ENCODE measurements at places on chromosomes 11 and 22.
A peak's percentile ranks its signal among the peaks of the same experiment; 100 is the strongest.

DNA sequence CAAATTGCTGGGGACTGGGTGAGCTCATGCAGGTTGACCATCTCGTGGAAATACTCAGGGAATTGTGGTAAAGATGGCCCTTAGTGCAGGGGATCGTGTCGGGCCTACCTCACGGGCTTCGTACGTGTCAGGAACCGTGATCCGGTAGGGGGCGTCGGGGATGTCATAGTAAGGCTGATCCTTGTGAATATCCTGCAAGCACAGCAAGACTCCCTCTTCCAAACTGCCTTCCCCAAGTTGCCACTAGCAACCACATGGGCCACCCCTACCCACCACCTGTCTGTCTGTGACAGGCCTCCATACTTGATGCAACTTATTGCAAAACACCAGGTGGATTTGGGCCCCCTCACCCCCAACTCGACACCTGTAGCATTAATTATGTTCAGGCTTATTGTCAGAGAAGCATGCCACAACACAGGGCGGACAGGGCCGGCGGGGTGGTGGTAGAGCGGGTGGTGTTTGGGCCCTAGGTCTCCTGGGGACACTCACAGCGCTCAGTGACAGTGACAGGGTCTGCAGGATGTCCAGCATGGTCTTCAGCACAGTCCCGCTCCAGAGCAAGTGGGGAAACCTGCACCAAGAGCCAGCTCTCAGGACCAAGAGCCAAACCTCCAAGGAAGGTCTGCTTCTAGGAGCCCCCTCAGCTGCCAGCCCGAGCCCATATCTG, 22.6 kb upstream of the SERPIND1 start:
- DNase-seq, result no peak

DNA sequence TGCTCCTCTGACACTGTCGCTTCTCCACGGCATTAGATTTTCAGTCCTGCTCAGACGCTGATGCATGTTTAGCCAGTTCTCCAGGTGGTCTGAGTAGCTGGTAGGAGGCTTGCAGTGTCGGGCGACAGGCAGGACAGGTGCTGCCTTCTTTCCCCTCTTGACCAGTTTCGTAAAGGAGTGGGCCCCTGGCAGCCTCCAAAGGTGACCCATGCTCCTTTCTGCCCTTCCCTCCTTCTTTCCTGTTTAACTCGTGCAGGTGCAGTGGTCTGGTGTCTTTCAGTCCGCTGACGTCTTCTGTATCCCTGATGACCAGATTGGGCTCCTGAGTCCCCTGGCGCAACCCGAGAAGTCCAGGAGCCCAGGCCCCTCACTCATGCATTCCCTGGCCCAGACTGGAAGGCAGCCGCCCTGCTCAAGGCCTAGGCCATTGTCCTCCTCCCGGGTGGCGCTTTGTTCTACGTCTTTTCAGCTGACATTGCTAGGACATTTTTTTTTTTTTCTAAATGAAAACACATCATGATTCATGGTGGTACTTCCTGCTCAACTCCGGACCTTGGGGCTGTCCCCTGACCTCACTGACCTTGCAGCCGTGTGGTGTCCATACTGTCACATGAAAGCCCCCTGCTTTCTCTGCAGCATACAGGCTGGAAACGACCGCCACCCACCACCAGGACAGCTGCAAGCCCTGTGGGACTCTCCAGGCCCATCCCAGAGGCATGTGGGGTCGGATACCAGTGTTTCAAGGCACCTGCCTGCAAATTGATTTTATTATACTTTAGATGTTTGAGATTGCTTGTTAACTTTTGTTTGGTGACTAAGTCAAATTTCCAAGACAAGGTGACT, 25.5 kb upstream of the TXNRD2 start:
- no peak for DNase-seq

- no peak for DNase-seq
Measured at GRCh38 chr11:46281371-46281831, 3.9 kb downstream of the CREB3L1 start.

DNA sequence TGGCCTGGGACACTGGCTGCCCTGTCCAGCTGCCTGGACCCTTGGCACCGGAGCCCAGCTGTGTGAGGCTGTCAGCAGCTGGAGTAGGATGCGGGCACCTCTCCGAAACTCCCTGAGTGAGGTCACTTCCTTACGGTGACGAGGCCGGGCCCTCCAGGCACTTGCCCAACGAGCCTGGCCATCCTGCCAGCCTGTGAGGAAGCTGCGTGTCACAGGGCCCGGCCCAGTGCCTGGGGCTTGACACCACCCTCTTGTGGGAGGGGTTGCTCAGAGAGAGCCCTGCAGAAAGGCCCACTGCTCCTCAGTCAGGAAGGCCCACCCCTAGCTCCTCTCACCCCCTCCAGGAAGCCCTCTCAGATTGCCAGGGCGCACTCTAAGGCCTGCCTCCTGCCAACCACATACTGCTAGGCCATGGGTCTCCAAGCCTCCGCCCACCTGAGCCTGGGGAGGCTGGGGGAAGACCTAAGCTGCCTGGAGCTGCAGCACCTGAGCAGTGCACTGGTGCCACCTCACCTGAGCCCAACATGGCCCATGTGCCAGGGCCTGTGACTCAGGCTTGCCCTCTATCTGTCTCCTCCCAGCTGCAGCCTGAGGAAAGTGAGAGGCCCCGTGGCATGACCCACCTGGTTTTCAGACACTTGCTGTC, 4.3 kb upstream of the PHLDA2 start:
- DNase-seq, result no peak

GRCh38 chr22:31291481-31292235, 630 bp downstream of the PIK3IP1 start:
- no peak for DNase-seq

GRCh38 chr22:31818481-31819392, 64.9 kb downstream of the DEPDC5 start:
- no peak for DNase-seq

DNA sequence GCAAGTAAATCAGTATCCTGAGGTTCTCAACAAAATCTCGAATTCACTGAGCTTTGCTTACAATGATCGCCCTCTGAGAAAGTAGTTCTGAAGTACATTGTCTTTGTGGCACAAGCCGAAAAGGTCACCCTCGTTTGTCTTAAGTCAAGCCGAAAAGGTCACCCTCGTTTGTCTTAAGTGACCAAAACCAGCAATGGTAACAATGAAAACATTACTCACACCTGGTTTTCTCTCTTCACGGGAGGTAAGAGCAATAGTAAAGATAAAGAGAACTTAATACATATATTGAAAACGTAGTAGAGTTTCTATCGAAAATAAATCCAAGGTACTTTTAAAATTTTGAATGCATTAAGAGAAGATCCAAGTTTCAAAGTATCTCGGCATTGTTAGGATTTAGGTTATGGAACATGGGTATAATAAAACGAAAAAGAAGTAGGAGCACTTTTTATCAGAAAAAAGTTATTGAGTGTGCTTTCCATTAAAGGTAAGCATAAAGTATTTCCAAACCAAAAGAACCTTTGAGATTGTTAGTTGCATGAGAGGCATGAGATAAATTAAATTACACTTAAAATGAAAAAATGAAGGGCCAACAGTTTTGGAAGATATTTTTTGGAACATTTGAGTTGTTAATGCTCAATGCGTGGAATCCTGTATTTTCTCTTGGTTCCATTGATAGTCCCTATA, 1.2 kb downstream of the BARX2 start:
- no peak for DNase-seq

DNA sequence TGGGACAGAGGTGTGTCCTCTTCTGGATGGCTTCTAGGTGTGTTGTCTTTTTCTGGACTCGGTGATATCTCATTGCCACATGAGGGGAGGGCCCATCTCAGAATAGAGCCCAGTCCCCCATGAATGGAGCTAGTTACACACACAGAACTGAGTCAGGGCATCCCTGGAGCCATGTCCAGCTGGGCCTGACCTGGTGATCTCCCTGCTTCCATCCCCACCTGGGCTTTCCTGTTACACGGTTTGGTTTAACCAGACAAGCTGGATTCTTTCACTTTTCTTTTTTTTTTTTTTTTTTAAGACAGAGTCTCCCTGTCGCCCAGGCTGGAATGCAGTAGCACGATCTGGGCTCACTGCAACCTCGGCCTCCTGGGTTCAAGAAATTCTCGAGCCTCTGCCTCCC, 6.1 kb upstream of the A4GALT start:
- no peak for DNase-seq

GRCh38 chr11:2731130-2732125, 31.6 kb upstream of the KCNQ1OT1 start:
- no peak for DNase-seq

DNA sequence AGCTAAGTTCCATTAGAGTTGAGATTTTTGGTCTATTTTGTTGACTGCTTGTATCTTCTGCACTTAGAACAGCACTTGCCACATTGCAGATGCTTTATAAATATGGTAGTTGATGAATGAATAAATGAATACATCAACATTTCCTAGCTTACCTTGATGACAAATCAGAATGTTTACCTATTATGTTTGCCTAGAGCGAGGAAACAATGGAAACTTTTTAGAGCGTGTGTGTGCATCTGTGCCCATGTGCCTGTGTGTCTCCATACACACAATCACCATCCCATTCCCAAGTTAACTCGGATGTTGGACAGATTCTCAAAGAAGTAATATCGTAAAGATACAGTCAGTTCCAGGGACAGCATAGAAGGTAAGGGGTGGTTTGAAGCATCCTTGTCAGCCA, 139.1 kb downstream of the DBX1 start:
- DNase-seq, result no peak

DNA sequence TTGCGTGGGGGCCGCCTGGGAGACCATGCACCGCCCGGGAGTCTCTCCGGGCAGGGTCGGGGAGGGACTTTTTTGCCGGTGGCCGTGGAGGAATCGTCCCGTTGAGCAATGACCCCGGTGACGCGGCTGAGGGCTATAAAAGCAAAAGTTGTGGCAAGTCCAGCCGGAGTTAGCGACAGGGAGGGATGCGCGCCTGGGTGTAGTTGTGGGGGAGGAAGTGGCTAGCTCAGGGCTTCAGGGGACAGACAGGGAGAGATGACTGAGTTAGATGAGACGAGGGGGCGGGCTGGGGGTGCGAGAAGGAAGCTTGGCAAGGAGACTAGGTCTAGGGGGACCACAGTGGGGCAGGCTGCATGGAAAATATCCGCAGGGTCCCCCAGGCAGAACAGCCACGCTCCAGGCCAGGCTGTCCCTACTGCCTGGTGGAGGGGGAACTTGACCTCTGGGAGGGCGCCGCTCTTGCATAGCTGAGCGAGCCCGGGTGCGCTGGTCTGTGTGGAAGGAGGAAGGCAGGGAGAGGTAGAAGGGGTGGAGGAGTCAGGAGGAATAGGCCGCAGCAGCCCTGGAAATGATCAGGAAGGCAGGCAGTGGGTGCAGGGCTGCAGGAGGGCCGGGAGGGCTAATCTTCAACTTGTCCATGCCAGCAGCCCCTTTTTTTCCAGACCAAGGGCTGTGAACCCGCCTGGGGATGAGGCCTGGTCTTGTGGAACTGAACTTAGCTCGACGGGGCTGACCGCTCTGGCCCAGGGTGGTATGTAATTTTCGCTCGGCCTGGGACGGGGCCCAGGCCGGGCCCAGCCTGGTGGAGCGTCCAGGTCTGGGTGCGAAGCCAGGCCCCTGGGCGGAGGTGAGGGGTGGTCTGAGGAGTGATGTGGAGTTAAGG, at the start of gene NEAT1:
TSS of gene NEAT1 (plus strand) at position 166 of the 883 bp plus-strand sequence.
- peak; percentile 81 for DNase-seq

- DNase-seq, result no peak
Measured at GRCh38 chr11:61347916-61348461, 13.7 kb downstream of the CYB561A3 start.

DNA sequence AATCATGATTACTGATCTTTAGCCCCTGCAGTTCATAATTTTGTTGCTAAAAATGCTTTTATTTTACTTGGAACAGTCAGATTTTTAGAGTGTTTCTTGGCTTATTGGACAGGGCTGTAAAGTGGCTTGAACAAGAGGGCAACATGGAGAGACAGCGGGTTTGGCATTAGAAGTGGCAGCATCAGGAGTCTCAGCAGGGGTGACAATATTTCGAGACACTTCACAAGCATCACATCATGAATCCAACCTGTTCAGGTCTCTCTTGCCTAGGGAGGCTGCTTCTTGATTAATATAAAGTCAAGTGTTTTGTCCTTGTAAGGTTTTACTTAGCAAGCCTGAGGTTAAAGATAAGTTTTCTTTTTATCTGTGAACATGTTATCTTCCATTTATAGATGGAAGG, 2249.5 kb downstream of the LRRC4C start:
- DNase-seq, result no peak

- DNase-seq, result peak; percentile 43
Measured at GRCh38 chr11:65429724-65430405, 7.3 kb downstream of the NEAT1 start.

DNA sequence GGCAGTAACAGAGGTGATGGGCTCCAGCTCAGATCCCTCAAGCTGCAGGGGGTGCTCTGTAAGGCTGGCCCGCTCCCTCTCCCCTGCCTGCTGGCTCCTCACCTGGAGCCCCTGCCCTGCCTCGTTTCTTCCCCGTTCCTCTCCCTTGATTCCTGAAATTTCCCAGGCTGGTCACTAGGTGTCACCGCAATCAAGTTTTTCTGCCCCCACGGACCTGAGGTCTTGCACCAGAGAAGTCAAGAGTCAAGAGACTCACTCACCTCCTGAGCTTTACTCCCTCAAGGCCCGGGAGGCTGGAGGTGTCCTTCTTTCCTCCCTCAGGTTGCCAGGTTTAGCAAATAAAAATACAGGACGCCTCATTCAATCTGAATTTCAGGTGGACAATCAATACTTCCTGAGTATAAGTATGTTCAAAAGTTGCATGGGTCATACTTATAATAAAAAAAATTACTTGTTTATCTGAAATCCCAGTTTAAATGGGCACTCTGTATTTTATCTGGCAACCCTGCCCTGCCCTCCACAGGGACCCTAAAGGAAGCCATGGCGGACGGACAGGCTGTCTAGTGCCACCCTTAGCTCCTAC, 69.2 kb downstream of the SCUBE1 start:
- peak; percentile 38 for DNase-seq

DNA sequence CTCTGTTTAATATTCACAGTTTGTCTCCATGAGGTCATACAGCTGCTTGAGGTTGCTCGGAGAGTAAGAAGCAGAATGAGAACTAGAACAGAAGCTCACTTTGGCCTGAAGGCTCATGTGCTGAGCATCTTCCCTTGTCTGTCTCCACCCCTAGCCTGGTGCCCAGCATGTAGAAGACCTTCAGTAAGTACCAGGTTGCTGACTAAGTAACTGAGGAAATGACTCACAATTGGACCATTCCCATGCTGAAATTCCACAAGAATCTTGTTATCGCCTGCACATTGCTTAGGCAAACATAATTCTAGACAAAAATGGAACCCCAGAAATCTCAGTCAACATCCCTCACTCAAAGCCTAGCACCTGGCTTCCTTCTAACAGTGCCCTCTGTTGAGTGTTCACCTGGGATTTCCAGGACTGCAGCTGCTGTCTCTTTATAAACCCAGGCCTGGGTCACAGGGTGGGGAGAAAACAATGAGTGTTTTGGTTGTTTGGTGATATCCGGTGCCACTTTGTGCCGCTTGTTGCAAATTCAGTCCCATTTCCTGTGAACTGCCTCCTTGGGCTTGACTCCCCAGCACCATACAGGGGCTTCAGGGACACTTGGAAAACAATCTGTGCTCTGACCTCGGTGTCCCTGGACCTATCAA, 406.8 kb downstream of the ETS1 start:
- DNase-seq, result no peak

- DNase-seq, result no peak
Measured at GRCh38 chr11:83921447-83922192, 635.5 kb upstream of the CCDC90B start.

All from NCI-H1694 treated with DMSO at 0.1 percent for 48 hours (cell line).